ENCODE measurements at places on chromosomes 16 and 17.

- DNase-seq, result no peak
These were observed 51.6 kb upstream of the NLRP1 start for GRCh38 chr17:5635949-5636348.

GRCh38 chr17:2928294-2928890 lies 132.2 kb downstream of the RAP1GAP2 start:
- no peak for DNase-seq

- no peak for DNase-seq
These were observed 20.5 kb upstream of the BLMH start for GRCh38 chr17:30312226-30312625.

DNA sequence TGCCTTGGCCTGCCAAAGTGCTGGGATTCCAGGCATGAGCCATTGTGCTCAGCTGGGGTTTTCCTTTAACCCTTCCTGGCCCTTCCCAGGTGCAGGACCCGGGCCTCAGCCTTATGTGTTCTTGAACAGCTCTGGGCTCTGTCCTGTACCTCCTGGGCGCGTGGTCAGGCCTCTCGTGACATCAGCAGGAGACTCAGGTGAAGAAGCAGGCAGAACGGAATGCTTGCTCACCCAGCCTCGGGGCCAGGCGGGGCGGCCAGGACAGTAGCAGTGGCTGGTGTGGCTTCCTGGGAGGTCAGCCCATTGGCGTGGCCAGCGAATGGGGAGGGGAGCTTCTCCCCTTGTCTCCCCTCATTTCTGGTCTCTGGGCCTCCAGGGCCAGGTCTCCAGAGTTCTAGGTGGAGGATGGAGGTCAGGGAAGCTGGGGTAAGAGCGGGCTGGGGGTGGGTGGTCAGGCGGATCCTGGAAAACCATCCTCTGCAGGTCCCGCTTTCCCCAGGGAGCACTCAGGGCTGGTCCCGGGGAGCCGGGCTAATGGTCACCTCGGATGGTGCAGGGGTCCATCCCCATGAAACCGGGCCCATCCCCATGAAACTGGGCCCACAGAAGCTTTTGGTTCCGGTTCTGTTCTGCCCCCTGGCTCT lies 281.5 kb downstream of the SEC14L1 start:
- peak; percentile 73 for DNase-seq

DNA sequence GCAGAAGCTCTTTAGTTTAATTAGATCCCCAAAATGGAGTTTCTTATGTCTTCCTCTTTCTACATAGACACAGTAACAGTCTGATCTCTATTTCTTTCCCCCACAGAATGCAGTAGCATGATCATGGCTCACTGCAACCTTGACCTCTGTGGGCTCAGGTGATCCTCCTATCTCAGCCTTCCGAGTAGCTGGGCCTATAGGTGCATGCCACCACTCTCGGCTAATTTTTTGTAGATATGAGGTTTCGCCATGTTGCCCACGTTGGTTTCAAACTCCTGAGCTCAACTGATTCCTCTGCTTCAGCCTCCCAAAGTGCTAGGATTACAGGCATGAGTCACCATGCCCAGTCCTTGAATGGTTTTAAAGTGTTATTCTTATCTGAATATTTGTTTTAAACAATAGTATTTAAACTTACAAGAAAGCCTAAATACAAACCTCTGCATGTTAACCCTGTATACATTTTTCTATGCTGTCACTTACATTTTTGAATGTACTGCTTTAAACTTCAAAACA lies 120.6 kb downstream of the GOSR1 start:
- DNase-seq, result no peak
